ENCODE measurements at places on chromosomes 4 and X.

- DNase-seq = no peak
These were observed 37.7 kb upstream of the ADGRA3 start for GRCh38 chr4:22553560-22553959.

- DNase-seq = no peak
These were observed 1.3 kb downstream of the SH3TC1 start for GRCh38 chr4:8200302-8200975.

GRCh38 chr4:89834486-89835209 is 2.3 kb downstream of the SNCA start:
- no peak for DNase-seq

GRCh38 chr4:159178979-159179969 is 76.4 kb downstream of the RAPGEF2 start:
- DNase-seq = no peak

- no peak for DNase-seq
These were observed 62.7 kb downstream of the MAML3 start for GRCh38 chr4:140091305-140091704.

- no peak for DNase-seq
These were observed 462.6 kb downstream of the IL15 start for GRCh38 chr4:142098900-142099545.

GRCh38 chrX:115058276-115058675 is 40.9 kb upstream of the IL13RA2 start:
- DNase-seq = no peak
